ENCODE measurements at places on chromosomes 13 and 19.
A peak's percentile ranks its signal among the peaks of the same experiment; 100 is the strongest.

DNA sequence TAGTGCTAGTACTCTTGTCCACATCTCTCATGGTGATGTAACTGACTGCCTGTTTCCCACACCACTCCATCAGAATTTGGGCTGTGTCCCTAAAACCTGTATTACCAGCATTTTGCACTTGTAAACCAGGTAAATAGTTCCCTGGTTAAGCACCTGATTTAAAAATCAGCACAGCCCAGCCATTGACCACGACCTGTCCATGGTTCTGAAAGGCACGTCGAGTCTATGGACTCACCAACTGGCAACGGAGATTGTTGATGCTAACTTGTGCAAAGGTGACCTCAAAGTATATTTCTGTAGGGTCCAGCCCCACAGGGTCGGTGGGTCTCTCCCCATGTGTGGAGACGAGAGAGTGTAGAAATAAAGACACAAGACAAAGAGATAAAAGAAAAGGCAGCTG lies 46.7 kb upstream of the ZNF835 start:
- DNase-seq = no peak

DNA sequence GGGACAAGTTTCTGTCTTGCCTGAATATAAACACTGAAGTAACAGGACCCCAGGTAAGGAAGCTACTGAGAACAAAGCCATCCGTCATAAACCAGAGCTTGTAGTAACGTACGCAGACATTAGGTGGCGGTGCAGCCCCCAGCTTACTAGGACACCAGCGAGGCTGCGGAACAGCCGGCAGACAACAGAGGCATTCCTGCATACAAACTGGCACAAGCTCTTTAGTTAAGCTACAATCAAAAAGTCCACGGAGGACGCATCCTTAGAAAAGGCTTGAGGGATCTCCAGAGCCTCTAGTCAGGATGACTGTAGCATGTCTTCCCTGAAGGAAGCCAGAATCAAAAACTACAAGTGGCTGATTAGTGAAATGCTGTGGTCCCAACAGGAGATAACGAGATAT lies 26.2 kb downstream of the ZNF160 start:
- DNase-seq = peak; percentile 6

- no peak for DNase-seq
These were observed 276.0 kb downstream of the SLC7A1 start for GRCh38 chr13:29319451-29319850.

DNA sequence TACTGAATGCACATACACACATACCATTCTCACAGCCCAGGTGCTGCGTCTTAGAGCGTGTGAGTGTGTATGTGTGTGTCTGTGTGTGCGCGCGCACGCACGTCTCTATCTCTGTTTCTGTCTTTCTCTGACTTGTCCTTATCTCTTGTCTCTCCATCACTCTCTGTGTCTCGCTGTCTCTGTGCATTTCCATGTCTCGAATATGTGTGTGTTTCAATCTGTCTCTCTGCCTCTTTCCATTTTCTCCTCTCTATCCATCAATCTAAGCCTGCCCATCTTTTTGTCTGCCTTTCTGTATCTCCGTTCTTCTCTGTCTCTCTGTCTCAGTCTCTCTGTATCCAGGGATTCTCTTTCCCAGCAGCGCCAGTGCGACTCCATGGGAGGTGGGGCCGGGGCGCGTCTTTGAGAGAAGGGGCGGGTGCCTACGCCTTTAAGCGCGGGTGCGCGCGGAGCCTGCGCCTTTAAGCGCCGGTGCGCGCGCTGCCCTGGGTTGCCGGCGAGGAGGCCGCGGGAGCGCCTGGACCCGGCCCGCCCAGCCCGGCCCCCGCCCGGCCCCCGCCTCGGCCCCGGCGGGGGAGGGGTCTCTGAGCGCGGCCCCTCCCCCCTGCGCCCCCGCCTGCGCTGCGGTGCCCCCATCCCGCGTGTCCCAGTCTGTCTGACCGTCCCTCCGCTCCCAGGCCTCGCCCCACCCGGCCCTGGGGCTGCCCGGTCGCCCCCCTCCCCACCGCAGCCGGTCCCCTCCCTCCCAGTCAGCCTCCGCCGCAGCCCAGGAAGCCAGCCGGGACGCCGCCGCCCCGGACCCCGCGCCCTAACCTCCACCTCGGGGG lies at the start of gene LRFN3:
TSS of gene LRFN3 (plus strand) at position 464 of the 827 bp plus-strand sequence. CDS start 3,052 bp downstream, outside the sequence.
- DNase-seq = peak; percentile 38

DNA sequence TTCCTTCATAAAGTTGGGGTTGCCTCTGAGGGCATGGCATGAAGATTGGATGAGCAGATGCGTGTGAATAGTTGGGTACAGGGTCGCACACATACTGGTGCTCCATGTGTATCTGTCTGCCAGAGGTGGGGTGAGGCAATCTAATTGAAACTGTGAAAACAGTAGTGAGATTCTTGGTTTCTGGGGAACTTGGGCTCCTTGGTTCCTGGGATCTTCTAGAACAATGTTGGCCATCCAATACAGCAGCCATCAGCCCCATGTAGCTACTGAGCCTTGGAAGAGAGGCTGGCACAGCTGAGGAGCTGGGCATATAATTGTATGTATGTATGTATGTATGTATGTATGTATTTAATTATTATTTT lies 616 bp downstream of the FCHO1 start:
- no peak for DNase-seq

DNA sequence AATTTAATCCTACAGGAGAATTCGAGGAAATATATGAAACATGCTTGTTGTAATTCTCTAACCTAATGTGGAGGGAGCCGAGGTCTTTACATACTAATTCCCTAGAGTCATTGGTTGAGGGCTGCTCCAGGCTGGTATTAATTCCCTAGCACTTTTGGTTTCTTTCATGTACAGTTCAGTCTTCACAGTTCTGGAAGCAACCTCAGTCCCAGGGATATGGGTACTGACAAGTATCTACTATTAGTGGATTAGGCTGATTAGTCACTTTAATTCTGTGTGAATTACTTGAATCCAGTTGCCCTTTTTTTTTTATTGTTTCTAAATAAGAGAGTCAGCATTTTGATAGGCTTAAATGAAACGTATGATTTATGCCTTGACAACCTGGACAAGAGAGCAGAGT lies 172.3 kb upstream of the HTR2A start:
- DNase-seq = no peak

DNA sequence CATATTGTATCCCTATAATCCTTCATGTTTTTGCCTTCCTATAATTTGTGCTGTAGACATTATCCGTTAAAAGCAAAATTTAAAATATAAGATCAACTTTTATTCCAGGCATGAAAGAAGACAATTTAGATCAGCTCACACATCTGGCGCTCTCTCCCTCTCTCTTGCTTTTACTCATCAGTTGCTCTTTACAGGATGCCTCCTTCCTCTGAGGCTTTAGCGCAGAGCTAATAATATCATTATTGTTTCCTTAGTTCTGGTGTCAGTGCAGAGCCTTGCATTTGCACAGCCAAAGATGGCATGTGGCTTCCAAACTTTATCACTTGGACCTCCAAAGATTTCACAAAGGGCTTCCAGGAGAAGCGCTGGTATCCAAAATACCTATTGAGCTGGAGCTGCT lies 295.1 kb downstream of the FGF9 start:
- no peak for DNase-seq

DNA sequence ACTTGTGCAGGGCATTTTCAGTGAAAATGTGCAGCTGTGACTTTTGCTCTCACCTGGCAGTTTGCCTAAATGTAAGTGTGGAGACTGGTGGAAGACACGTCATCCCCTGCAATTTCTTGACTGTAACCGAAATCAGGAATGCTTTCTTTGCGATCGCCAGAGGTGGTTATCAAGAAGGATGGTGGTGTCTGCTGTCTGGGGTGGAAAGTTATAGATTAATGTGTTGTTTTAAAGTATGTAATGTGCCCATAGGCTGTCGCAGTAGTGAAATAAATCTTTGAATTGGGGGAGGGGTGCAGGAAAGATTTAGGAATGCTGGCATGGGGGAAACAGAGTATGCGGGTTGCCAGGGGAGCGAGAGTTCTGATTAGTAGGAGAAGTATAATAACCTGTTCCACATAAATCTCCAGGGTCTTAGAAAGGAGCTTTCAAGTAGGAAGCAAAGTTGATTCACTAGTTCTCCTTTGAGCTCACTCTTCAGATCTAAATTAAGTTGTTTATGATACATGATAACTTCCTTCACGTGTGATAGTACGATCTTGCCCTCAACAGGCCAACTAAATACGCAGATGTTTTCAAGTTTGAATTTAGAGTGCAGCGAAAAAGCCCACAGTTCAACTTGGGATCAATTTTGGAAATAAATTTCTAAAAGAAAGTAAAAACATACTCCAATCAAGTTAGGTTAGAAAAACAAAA lies 1520.0 kb upstream of the SLC10A2 start:
- DNase-seq = peak; percentile 37

GRCh38 chr19:17214508-17215126 lies 540 bp upstream of the USE1 start:
- DNase-seq = no peak

GRCh38 chr19:12331211-12331941 lies 2.1 kb downstream of the ZNF563 start:
- DNase-seq = no peak

- DNase-seq = no peak
These were observed 7.6 kb downstream of the MTIF3 start for GRCh38 chr13:27442797-27443196.

GRCh38 chr13:101624210-101624922 lies 171.9 kb downstream of the ITGBL1 start:
- no peak for DNase-seq

GRCh38 chr13:31236211-31236786 lies 36.5 kb downstream of the B3GLCT start:
- DNase-seq = peak; percentile 37

GRCh38 chr19:58334691-58335249 lies 8.0 kb downstream of the ZSCAN22 start:
- DNase-seq = no peak

DNA sequence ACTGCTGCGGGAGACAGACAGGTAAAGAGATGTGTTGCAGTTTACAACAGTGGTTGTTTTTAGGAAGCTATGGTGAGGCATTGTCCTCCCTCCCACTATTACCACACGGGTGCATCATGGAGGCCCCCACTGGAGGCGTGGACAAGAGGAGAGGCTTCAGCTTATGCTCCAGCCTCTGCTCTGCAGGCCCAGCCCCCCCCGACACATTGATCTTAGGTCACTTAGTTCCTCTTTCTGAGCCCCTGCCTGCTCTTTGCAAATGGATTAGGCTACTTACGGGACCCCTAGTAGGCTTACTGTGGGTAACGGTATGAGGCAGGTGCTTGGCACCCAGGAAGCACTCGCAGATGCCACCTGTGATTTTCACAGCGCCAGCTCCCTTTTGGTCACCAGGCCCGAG lies 123.9 kb downstream of the SLC7A1 start:
- DNase-seq = no peak

GRCh38 chr13:33236021-33236420 lies 49.5 kb downstream of the STARD13 start:
- DNase-seq = peak; percentile 66

DNA sequence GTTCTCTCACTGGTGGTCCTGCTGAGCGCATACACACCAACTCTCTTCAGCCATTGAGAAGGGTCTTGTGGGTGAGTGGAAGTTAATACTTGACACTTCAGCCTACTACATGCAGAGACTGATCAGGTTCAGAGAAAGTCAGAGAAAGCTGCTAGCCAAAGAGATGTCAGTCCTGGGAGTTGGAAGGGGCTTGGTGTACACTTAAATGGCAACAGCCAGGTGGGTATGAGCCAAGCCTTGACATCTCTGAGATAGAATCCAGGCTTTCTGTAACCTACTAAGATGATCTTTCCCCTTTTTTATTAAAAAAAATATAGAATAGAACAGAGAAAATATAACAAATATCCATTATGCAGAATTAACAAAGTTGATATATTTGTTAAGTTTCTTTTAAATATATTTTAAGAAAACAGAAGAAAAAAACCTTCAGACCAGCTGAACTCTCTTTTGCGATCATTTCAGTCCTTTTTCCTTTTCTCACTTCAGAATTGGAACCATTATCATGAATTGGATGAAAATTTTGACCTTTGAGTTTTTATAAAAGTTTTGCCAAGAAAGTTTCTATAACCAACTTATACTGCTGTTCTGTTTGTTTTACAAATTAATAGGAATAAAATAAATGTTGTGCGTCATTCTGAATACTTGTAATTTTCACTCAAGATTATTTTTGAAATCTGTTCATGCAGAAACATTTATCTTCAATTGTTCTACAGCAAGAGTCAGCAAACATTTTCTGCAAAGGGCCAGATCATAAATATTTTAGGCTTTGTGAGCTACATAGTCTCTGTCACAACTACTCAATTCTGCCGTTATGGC lies 153.0 kb downstream of the RFC3 start:
- DNase-seq = no peak

All from stromal cell of bone marrow (primary cell).